ELR (cell line): ENCODE measurements at places on chromosomes 4 and X.

GRCh38 chr4:63788271-63788670 lies 621.0 kb downstream of the TECRL start:
- peak; percentile 54 for DNase-seq

GRCh38 chrX:48761674-48762471 lies at the start of gene GLOD5:
Gene GLOD5, plus strand, starts transcription at chrX:48761747. Its CDS starts 44 bp downstream, at chrX:48761791.
- peak; percentile 26 for DNase-seq

DNA sequence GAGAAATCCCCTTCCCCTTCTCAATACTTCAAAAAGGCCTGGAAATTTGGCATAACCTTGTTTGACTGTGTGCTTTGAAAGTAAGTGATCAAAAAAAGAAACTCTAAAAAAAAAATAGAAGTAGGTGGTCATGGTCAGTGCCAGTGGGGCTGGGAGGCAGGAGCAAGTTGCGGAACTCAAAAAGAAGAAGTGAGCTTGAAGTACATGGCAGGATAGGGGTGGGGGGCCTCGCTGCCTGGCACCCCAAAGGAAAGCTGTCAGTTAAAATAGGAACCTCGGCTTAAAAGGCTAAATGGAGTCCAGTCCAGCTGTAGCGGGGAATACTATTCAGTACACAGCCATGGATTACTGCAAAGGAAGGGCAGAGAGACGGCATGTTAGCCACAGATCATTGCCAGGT lies 12.2 kb upstream of the NKRF start:
- DNase-seq, result no peak

DNA sequence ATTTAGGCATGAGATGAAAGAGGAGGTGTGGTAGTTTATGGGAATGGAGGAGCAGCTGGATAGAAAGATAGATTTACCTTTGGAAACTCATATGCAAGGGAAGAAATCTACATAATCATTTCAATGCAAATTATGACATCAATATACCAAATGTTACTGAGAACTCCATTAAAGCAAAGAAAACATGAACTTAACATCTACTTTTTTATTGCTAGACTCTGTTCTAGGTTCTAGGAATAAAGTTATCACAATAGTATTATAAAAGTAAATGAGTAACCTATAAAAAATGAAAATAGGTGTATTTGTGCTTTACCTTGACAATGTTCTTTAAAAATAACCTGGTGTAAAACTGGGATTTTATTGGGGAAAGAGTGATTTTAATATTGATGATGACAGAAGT lies 221.6 kb upstream of the SLIT2 start:
- no peak for DNase-seq

GRCh38 chr4:82371497-82371896 lies 2.3 kb downstream of the HNRNPD start:
- DNase-seq, result peak; percentile 32

DNA sequence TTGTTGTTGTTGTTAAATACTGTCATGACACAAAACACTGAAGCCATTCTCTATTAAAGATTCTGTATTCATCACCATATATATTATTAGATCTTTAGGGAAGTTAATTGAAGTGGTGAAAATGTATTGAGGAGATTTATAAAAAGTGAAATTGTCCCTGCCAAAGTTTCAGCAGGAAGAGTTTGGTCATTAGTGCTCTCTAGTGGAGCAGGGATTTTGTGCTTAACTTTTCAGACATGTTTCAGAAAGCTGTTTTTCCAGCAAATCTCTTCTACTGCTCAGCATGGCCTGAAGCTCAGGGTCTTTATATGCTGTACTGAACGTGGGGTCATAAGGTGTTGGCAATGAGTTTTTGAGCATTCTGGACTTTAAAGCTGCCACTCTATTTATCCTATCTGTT lies 36.7 kb upstream of the CXXC4 start:
- no peak for DNase-seq

DNA sequence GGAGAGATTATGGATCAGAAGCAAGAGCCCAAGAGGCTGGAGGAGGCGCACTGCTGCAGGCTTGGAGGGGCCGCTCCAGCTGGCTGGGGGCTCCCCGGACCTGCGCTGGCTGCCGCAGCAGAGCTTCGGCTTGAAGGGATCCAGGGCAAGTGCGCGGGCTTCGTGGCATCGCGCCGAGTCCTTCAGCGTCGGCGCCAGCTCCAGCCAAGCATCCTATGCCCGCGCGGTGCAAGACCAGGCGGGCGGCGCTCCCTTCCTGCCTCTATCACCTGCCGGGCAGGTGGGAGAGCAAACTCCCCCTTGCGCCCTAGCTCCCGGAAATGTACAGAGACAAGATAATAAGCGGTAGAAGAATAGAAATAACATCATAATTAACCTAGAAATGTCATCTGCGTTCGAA lies 10.5 kb upstream of the UCP1 start:
- no peak for DNase-seq

DNA sequence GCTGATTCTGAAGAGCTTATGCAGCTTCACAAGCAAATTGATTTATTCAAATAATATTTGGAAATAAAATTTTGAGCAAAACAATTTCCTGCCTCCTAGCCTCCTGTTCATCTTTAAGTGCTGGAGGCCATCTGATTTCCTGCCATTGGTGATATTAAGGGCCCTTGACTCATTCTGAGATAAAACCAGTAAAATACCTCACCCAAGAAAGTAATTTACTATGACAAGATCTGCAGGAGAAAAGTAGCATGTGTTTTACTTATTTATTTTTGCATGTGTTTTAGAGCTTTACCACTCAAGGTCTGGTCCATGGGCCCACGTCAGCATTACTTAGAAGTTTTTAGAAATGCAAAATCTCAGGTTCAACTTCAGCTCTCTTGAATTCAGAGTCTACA lies 67.7 kb downstream of the DCLK2 start:
- DNase-seq, result peak; percentile 73

DNA sequence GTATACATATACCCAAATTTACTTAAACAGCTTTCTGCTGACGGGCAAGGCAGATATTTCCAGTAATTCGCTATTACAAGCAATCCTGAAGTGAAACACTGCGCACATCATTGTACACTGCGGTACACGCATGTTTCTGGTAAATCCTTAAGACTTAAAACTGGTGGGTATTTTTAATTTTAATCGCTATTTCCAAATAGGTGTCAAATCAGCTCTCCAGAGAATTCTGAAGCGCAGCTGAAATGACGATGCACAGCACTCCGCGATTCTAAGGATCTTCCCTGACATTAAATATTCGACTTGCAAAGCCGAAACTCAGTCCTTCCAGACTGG lies 361 bp downstream of the TMEM128 start:
- DNase-seq, result no peak

DNA sequence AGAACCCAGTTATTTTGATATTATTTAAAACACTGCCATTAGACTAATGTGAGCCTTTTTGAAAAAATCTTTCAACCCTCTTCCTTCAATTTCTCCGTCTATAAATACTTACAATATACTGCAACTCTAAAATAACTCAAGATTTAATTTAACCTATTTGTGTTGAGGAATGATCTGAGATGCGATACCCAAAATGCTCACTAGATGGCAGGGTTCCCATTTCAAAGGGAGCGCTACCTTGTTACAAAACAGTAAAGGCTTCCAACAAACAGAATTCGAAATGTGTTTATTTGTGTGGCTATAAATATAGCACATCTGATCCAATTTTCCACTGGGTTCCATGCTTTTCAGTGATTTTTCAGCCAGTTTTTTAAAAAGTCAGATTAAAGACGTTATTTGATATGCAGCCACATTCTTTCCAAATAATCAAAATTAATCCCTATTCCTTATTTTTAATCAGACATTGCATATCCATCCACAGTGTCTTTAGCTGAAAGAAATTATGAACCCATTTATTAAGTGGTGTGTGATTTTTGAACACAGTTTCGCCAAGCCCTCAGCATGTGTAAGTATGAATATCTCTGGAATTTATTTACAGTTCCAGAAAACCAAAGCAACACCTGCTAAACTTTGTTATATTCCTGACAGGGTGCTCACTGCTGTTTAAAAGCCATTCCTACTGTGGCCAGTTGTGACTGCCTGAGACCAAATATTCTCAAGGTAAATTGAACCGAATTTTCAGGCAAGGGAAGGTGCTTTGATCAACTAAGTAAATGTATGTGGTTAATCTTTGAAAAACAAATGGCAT lies 668.0 kb upstream of the LCORL start:
- peak; percentile 68 for DNase-seq

GRCh38 chr4:153257991-153258390 lies 53.7 kb downstream of the TRIM2 start:
- DNase-seq, result no peak

- DNase-seq, result no peak
Observed at GRCh38 chr4:84925558-84925957, 40.9 kb downstream of the WDFY3 start.

DNA sequence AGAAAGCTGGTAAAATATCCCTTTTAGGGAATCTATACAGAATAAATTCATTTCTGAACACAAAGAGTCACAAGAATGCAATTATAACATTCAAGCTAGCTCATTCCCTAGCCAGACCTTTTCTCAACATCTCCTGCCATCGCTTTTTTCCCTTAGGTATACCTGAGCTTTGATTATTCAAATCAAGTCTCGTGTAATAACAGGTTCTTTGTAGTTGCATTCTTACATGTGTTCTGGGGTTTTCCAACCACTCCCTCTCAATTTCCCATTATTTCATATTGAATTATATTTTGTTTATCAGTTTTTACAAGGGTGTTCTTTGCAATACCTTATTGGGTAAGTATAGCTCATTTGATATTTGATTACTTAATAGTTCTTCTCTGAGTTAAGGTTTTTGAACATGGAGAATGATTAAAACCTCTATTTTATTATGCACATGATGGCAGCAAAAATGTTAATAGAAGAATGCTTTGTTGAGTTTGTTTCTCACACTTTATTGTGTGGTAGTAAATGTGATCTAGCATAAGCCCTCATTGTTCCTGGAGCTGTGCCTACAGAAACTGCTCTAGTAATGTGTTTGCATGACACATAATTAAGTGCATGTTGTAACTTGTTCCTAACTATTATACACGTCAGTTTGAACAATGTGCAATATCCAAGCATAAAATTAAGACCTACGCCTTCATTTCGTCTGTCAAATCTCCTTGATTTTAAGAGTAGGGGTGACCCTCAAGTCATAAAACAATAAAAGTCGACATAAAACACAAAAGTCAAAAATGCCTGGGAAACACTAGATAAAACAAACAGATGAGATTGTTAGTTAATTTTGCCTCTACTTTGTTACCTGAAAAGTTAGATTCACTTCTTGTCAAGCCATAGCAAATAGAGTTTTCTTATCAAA lies 124.0 kb upstream of the POF1B start:
- DNase-seq, result no peak

DNA sequence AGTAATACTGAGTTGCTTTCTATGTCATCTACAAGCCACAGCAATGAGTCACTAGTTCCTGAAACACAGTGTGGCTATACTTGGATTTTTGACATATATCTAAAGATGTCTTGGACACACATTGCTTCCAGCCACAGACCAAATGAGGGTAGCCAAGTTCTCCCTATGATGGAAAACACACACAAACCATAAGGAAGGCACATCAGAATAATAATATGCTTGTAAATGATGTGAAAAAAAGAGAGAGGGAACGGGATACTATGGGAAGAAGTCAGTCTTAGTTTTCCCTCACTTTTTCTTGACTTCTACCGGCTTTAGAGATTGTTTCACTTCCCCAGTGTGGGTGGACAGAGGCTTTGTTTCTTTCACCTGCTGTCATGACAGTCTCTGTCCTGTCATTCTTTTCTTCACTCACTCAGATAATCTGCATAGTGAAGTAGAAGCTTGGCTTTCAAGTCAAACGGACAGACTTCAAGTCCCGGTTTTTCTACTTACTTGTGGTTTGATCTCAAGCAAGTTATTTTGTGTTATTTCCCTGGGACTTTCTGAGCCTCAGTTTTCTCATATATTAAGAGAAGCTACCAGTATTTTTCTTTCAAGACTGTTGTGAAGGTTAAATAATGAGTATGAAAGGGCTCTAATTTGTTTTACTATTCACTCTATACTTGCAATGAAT lies 34.7 kb downstream of the P2RY10 start:
- no peak for DNase-seq

- no peak for DNase-seq
Observed at GRCh38 chr4:37431417-37431743, 186.8 kb downstream of the NWD2 start.

DNA sequence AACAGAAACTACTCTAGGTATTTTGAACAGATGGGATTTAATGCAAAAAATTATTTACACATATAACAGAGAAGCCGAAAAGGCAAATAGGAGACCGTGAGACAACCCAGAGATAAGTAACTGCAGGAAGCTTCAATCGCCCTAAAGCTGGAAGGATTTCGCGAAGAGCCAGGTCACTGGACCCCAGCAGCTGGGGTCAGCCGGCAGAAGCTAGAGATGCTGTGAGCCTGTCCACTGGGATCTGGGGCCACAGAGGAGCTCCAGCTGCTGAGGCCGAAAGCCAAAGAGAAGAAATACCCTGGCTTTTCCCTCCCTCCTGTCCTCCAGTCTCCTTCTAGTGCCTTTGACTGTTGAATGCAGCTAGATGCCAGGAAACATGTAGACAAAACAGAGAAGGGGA lies 192.8 kb upstream of the BCOR start:
- DNase-seq, result no peak

DNA sequence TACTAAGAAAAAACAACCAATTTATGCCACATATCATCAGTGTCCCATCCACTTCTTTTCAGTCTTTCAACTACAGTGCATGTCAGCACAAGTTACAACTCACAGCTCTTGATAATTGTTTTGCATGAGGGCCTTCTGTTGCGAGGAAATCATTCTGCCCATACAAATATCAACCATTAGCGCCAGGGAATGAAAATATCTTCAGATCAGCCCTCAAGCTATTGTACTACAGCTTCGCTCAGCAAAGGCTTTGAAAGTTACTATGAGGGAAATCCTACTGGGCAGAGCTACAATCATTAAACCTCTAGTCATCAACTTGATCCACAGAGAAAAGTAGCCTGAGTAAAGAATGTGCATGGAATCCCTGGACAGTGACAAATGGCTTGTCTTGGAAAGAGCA lies 1023.6 kb upstream of the HS3ST1 start:
- DNase-seq, result no peak

DNA sequence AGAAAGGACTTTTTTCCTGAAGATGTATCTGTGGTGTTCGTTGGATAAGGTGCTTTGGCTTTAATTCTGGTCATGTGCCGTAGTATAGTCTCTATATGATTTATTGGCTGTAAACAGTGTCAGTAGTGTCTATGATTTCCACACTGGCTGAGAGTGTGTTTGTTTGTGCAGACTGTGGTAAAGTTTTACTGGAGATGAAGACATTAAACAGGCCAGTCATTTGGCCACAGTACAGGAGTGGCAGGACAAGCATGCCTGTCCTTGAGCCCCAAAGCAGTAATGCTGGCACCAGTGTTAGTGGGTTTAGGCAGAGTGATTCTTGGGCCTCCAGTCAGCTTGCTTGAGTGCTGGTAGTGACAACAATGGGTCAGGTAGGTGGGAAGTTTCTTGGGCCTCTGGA lies 1023.9 kb upstream of the GRID2 start:
- no peak for DNase-seq

DNA sequence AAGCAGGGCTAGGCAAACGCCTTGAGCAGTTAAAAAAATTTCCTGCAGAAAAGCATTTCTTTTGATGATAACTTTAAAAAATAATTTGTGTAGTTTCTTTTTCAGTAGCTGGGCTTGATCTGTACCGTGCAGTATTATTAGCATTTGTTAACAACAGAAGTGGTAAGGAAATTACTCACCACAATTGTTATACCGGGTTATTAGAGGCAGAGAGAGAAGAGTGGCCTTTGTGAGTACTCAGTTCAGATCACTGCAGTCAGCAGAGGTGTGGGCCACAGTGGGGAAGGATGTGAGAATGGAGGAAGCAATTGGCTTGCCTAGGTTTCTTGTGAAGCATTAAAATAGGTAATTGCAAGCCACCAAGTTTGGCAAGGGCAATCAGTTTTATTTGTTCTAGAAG lies 14.3 kb upstream of the IL21 start:
- DNase-seq, result no peak
